NCI-H460 (cell line): ENCODE measurements at places on chromosomes 13 and 19. TPM values are rescaled to one million over a fixed set of nuclear protein-coding genes. Genes with fewer than 3 reads are reported as not detected.

DNA sequence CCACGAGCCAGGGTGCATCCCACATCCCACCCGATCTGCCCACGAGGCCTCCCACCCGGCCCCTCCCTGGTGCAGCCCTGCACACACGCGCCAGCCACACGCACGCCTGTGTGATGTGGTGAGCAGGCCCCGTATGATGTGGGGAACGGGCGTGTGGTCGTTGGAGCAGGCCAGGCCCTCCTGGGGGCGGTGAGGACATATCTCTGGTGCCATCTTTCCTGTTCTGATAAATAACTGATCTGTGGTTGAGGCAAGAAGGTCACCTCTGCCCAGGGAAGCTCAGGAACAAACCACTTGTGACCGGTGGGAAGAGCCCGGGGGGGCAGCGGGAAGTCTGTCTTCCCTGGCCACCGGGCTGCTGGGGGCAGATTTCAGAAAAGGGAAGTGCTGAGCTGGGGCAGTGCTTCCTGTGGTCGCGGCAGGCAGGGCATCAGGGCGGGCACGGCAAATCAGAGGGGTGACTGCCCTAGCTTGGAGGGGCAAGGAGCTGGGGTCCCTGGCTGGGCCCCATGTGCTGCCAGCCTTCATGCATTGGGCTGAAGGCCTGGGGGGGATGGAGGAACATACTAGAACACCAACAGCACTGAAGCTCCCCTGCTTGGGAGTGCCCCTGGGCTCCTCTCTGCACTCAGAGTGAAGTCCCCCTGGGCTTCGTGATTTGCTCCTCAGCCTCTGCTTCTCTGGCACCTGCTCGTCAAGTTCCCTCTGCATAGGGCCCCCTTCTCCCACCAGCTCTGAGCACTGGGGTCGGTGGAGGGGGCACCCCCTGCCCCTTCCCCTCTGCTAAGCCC is 35.2 kb upstream of the SLC7A10 start:
- DNase-seq, result no peak

- DNase-seq, result no peak
Observed at GRCh38 chr19:35272954-35273649, 4.3 kb downstream of the USF2 start.

DNA sequence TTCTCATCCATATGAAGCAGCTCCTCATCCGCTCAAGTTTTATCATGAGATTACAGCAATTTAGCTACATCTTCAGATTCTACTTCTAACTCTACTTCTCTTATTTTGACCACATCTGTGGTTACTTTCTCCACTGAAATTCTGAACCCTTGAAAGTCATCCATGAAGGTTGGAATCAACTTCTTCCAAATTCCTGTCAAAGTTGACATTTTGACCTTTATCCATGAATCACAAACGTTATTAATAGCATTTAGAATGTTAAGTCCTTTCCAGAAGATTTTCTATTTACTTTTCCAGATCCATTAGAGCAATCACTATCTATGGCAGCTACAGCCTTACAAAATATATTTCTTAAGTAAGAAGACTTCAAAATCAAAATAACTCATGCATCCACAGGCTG is 421.7 kb upstream of the GPC6 start:
- no peak for DNase-seq

DNA sequence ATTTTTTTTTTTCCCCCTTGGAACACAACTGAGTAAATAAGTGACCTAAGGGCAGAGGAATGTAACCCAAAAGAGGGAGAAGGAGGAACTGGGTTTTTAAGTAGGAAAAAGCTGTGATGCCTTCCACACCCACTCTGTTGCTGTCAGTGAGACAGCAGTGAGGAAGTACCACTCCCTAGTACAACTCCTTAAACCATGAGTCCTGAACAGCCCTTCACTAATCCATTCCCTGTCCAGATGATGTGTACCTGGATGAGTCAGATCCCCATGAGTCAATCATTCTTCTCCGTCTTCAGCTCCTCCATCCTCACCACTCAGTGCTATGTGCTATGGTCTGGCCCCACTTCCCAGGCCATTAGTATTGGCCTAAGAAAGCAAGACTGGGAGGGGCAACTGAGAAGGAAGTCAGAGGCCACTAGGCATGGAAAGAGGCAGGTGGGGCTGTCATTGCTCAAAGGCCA is 12.9 kb upstream of the CXCL17 start:
- DNase-seq, result no peak

DNA sequence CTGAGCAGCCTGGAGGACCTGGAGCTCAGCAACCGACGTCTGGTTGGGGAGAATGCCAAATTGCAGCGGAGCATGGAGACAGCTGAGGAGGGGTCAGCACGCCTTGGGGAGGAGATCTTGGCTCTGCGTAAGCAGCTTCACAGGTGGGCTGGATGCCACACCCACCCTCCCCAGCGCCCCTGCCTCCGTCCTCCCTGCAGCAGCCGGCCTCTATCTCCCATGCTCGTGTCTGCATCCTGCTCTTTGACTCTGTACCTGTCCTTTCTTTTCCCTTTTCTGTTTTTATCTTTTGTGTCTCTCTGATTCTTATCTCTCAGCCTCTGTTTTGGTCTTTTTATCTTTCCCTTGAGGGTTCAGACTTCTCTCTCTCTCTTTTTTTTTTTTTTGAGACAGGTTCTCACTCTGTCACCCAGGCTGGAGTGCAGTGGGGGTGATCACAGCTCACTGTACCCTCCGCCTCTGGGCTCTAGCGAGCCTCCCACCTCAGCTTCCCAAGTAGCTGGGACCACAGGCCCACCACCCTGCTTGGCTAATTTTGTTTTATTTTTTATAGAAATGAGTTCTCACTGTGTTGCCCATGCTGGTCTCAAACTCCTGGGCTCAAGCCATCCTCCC is 10.1 kb downstream of the KASH5 start:
- DNase-seq, result no peak

- no peak for DNase-seq
Observed at GRCh38 chr13:106906426-106906996, 338.6 kb upstream of the ARGLU1 start.

DNA sequence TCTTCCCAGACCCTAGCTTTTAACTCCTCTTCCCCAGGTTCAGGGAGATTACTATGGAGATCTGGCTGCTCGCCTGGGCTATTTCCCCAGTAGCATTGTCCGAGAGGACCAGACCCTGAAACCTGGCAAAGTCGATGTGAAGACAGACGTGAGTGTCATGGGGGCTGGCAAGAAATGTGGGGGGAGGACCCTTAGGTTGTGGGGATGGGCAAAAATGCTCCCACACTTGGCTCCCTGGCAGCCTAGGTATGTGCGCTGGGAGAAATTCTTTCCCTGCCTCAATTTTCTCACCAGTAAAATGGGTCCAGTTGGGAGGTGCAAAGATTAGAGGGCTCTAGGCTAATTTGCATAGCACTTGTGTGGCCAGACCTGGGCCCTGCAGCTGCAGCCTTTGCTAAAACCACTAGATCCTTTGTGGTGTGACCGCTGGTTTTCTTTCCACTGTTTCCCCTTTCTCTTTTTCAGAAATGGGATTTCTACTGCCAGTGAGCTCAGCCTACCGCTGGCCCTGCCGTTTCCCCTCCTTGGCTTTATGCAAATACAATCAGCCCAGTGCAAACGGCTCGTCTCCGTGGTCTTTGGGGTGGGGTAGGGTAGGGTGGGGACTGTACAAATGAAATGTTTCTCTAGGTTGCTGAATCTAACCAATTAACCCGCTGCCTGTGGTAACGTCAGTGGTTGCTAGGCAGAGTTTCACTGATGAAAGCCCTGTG is 959 bp upstream of the RAB4B start:
- peak; percentile 84 for DNase-seq

GRCh38 chr19:32407004-32407992 is 1.7 kb downstream of the DPY19L3 start:
- DNase-seq, result no peak

DNA sequence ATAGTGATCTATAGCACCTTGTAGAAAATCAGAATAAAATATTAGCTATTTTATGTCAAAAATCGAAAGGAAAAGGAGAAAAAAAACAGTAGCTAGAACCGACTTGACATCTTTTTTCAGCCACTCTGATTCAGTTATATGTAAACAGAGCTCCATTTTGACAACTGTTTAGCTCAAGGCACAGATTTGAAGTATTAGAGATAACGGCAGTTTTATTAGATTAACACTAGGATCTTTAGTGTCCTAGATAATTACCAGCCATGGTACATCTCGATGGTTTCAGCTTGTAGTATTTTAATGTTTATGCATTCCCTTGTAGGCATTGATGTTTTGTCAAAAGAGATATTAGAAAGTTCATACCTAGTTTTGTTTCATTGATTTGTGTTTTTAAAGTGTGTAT is 67.3 kb downstream of the PCDH17 start:
- no peak for DNase-seq

Gene OLFM2
- total RNA-seq, result 1.0 and 1.6 TPM in 2 replicates

Gene CGB1
- total RNA-seq, result not detected in 2 replicates

Gene NFILZ
- not detected in 2 replicates for total RNA-seq

Gene ZNF613
- total RNA-seq, result 5.7 and 6.3 TPM in 2 replicates

Gene RNF113B
- not detected in 2 replicates for total RNA-seq
